ENCODE measurements at places on chromosomes 1 and 21.
A peak's percentile ranks its signal among the peaks of the same experiment; 100 is the strongest.

- no peak for DNase-seq
These were observed 8.3 kb downstream of the ADCY10 start for GRCh38 chr1:167905671-167906070.

- no peak for DNase-seq
These were observed 153.2 kb downstream of the SPATA46 start for GRCh38 chr1:162223488-162223887.

DNA sequence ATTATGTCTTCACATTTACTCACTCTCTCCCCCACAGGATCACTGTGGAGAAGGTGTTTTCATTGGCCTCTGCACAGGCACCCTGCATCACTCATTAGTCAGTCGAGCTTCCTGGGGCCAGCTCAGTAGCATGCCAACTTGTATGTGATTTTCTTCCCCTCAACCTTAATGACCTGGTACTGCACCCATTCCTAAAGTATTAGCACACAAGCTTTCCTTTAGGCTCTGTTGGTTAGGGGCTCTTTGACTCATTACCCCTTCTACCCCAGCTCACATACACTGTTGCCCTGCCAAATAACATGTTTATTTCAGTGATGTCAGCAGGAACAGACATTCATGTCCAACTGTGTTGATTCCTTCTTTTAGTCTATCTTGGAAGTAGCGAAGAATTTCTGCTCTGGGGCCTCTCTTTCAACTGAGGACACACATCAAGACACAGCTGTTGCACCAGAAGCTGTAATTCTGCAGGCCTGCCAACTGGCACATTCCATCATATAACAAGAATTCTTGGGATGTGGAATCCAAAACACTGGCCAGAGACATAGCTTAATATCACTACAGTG lies 603.5 kb upstream of the ADAMTS5 start:
- DNase-seq: no peak

DNA sequence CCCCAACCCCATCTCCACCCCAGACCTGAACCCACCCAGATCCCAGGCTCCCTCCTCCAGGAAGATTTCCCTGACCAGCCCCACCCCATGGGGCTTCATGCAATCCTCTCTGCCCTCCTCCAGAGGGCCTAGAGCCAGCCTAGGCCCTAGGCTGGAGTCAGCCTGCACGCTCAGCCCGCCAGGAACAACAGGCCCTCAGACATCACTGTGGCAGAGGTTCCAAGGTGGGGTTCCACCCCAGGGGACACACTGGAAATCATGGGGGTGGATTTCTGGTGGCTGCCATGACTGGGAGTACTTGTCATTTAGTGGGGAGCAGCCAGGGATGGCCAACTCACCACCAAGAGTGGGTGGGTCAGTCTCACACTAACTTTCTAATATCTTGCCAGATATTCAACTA lies 122.0 kb downstream of the GLIS1 start:
- DNase-seq: no peak

- DNase-seq: no peak
These were observed 1.5 kb downstream of the SELENOF start for GRCh38 chr1:86912281-86912900.

DNA sequence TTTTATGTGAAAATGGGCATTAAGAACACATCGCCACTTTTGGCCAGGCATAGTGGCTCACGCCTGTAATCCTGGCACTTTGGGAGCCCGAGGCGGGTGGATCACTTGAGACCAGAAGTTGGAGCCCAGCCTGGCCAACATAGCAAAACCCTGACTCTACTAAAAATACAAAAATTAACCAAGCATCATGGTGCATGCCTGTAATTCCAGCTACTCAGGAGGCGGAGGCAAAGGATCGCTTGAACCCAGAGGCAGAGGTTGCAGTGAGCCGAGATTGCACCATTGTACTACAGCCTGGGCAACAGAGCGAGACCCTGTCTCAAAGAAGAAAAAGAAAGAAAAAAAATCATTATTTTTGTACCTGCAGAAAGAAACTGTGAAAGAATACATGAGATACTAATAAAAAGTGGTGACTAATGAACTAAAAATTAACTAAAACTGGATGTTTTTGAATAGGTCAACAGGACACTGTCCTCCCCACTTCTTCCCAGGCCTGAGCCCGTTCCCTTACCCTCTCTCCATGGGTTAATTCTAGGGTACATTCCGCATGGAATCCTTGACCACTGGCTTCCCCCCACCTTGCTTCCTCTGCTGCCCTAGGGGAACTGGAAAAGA lies 8.3 kb upstream of the TINAGL1 start:
- DNase-seq: no peak

DNA sequence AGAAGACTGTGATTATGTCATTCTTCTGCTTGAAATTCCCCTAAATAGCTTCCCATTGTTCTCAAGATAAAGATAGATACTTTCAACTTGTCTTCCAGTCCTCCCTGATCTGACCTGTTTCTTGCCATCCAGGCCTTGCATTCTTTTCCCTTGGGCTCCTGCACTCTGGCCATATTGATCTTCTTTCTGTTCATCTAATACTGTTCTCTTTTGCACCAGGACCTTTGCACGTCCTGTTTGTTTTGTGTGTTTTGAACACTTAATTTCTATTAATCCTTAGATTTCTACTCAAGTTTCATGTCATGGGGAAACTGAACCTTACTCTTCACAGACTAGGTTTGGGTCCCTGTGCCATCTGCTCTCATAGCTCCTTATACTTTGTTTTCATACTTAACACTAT lies 65.1 kb downstream of the MAGI3 start:
- DNase-seq: no peak

- DNase-seq: no peak
These were observed 7.2 kb downstream of the INAVA start for GRCh38 chr1:200901796-200902444.

GRCh38 chr21:24832961-24833360 lies 774.3 kb downstream of the MRPL39 start:
- no peak for DNase-seq

DNA sequence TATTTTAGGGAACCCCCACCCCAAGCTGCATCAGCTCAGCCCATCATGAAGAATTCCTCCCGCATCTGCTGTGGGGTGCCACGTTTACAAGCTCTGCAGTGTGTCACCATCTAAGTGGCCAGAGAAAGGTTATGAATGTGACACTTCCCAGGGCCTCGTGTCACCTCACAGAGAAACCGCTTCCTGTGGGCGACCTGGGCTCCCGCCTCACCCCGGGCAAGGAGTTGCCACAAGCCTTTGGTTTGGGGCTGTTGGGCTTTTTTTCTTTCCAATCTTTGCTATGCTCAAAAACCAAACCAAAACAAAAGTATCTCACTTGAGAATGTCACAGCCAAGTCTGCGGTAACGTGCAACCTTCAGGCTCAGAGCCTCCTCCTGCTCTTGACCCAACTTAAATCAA lies 82.1 kb upstream of the ARHGEF16 start:
- peak; percentile 26 for DNase-seq

DNA sequence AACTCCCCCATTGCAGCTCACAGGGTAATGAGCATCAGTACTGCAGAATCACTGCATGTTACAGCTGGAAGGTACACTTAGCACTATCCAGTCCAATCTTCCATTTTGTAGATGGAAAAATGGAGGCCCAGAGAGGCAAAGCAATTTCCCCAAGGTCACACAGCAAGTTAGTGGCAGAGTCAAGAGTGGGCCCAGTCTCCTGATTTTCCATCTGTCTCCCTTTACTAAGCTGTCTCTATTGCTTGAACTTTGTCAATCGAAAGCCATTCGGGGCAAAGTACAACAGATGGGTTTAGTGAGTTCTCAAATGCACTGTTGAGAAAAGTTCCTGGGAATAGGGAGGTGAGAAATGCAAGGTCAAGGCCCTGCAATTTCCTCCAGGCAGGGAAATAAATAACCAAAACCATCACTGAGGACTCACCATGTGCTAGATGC lies 50.4 kb upstream of the IFFO2 start:
- DNase-seq: no peak

- peak; percentile 95 for DNase-seq
These were observed 5.2 kb downstream of the H6PD start for GRCh38 chr1:9239622-9240401.

DNA sequence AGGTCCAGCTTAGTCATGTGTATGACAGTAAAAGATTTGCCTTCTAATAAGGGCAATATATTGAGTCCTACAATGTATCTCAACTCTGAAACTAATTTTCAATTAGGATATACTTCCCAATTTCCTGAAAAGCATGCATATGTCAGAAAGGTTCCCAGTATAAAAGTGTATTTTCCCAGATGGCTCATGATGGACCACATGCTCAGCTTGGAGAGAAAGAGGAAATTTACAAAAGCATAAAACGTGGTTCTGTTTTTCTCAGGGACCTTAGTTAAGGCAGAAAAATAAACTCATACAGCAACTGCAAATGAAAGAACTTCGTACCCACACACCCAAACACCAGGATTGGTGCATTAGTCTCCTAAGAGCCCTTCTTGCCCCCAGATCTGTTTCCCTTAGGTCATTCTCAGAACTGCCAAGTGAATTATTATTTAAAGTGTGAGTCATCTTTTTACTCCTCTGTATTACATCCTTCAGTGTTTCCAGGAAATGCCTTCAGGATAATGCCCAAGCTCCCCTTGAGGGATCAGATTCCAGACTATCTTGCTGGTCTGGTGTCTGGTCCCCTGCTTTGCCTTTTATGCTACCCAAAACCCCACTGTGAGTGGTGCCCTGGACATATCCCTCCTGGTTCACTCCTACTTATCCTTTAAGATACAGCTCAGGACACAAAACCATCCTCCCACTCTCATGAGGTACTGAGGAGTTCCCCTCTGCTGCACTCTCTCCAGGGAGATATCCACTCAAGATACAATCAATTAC lies 57.4 kb downstream of the SSX2IP start:
- DNase-seq: no peak

DNA sequence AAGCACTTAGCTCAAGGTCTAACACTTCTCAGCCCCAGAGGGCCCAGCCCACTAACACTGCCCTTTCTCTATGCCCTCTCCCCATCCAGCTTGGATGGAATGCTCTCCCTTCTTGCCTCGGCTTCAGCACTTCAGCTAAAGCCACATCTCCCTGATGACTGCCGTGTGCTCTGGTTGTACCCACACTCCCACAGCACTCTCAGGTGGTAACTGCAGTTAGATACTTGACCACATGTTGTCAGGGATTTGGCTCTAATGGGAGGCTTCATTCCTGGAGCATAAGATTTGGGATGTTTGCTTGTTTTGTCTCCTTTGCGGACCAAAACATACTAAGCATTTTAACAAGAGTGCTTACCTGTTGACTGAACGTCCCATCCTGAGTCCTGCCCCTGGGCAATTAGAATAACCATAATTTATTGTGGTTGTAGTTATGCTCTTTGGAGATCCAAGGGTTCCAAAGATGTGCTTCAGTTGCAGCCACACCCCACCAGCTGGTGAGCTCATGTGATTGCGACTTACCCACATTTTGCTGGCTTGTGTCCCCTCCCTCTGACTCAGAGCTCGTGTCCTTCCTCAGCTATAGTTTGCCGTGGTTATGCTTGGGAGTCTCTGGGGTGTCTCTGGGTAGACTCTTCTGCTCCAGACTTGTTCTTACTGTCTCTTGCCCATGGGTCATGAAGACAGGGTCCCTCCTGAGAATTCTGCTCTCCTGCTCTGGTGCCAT lies 7.7 kb upstream of the SLC26A9 start:
- peak; percentile 68 for DNase-seq

DNA sequence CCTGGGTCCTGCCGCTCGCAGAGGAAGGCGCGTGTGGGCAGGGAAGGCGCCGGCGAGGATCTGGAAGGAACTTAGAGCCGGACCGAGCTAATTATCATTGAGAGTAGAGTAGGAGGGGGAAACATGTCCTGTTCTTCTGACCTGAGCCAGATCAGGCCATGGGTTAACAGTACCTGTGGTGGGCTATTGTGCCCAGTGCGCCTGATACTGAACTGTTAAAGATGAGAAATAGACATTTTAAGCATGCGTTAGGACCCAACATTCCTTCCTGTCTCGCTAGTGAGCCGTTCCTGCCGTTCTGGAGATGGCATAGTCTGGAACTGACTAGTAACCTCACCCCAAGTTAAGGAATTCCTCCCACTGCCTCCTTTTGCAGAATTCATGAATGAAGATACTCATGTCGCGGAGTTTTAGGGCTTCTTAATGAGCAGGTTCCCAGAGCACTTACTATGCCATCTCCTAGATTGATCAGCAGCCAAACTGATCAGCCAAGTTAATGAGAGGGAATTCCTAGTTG lies 870 bp downstream of the STRIP1 start:
- DNase-seq: no peak

DNA sequence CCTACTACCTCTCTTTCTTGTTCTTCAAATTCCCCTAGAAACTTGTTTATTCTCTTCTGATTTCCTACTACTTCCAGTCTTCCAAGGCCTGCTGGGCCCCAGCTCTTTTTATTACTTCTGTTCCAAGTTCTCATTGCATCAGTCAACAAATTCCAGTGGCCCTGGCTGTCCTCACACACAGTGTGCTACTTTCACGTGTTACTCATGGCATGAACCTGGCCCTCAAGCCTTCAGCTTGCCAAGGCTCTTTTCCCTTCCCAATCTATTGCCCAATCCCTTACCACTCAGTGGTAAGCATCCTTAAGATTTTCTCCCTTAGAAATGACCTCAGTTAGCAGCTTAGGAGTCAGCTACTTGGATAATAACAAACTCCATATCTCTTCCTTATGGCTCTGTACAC lies 613.5 kb downstream of the LMO4 start:
- no peak for DNase-seq

GRCh38 chr1:22414244-22414751 lies 37.4 kb upstream of the ZBTB40 start:
- no peak for DNase-seq

- no peak for DNase-seq
These were observed 4.9 kb downstream of the PBX1 start for GRCh38 chr1:164563721-164564360.

GRCh38 chr1:169946206-169946605 lies 52.5 kb upstream of the SCYL3 start:
- DNase-seq: no peak

DNA sequence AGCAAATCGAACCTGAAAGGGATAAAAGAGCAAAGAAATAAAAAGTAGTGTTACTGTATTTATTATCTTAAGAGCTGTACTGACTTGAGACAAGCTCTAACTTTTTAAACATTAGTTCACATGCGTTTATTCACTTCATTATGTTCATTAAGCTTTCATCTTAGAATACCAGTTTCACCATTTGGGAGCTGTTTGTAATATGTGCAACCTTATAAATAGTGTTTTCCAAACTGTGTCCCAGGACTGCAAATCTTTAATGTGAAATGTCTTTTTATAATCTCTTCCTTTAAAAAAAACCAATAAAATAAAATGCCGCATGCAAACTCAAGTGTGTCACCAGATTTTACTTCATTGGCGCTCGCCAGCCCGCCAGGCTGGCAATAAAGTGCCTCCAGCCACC lies 28.3 kb downstream of the LGALS8 start:
- DNase-seq: no peak

- no peak for DNase-seq
These were observed 42.4 kb upstream of the TENT5C start for GRCh38 chr1:117563492-117563875.

Data from hematopoietic multipotent progenitor cell treated with erythropoietin and hydrocortisone succinate and interleukin-3 and kit ligand, for 4 days (in vitro differentiated cells).